ENCODE measurements at places on chromosomes 13 and 19.
A peak's percentile ranks its signal among the peaks of the same experiment; 100 is the strongest.

DNA sequence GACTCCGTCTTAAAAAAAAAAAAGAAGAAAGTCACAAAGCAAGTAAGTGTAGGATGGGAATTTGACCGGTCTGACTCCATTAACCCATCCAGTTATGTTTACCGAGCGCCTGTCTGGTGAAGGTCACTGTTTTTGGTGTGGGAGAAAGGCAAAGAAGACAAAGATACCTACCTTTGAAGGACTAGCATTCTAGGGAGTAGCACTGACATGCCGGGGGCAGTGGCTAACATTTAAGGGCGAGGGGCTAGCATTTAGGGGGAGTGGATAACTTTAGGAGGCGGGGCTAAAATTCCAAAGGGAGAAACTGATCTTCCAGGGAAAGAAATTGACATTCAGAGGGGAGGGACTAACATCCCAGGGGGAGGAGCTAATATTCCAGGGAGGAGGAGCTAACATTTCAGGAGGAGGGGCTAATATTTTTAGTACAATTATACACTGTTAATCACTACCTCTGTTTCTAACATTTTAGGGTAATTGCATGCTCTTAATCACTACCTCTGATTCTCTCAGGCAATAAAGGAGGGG, 8.7 kb downstream of the GPR32 start:
- DNase-seq = no peak

DNA sequence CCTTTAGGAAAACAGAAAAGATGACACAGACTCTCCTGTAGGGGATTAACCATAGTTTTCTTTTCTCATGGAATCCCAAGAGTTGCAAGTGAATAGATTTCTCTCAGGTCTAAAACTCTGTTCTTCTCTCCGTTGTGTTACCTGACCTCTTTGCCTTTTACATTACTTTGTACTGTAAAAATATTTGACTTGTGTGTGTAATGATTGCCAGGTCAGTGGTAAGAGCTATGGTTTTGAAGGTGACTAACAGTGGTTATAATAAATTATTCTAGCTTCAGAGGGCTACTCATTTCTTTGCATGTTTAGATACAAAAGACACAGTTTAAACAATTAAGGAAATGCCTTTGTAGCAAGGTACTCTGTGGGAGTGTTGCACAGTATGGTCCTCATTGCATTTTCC, 23.0 kb upstream of the PSG2 start:
- peak; percentile 36 for DNase-seq

- DNase-seq = peak; percentile 98
Observed at GRCh38 chr19:2524840-2525723, 49.2 kb downstream of the GADD45B start.

- no peak for DNase-seq
Observed at GRCh38 chr19:18832306-18833140, 764 bp downstream of the UPF1 start.

DNA sequence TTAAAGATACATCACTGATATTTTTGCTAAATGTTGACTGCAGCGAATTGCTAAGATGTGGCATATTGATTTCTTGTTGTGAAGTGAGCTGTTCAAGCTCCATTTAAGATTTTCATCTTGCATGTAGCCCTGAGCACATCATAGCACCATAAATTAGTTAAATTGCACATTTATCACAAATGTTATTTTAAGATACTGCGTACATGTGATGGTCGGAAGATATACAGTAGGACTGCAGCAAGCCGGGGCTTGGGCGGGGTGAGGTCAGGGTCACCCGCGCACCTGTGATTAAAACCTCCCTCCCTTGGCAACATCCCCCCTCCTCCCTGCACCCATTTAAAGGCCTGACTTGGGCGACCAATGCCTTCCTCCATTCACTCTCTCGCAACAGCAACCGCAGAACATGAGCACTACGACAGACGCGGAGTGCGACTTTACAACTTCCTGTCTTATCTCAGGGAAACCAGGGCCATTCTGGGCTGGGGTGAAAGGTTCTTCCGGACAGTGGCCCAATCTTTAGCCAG, 76.6 kb downstream of the TSHZ3 start:
- no peak for DNase-seq

DNA sequence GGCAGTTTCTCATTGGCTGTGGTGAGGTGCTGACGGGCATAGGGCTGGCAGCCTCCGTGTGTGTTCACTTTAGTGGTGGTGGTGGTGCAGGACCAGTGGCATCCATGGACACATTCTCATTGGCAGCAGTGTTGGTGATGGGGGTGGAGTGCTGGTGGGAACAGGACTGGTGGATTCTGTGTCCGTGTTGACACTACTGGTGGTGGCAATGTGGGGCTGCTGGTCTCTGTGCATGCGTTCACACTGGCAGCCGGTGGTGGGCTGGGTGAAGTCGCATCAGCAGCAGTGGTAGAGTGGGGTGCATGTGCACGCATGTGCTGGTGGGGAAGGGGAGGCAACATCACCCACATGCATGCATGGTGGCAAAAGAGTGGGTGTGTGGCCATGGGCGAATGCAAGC, 1471.4 kb upstream of the PCDH20 start:
- no peak for DNase-seq

- DNase-seq = no peak
Observed at GRCh38 chr19:40143612-40144011, 47.6 kb upstream of the MAP3K10 start.

DNA sequence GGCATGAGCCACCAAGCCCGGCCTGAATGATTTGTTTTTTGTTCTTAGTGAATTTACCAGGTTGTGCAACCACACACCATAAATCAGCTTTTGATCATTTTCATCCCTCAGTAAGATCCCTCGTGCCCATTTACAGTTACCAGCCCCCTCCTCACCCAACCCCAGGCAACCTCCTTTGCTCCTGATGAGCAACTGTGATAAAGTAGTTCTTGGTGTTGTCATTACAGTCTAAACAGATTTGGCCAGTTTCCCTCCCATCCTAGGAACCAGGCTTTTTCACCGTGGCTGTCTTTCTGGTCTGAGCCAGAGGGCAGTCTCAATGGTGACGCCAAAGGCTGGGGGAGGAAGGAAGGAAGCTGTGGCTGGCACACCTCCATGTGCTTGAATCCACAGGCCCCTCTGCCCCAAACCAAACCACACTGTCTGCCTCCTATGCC, 61.2 kb upstream of the WDFY2 start:
- peak; percentile 73 for DNase-seq

DNA sequence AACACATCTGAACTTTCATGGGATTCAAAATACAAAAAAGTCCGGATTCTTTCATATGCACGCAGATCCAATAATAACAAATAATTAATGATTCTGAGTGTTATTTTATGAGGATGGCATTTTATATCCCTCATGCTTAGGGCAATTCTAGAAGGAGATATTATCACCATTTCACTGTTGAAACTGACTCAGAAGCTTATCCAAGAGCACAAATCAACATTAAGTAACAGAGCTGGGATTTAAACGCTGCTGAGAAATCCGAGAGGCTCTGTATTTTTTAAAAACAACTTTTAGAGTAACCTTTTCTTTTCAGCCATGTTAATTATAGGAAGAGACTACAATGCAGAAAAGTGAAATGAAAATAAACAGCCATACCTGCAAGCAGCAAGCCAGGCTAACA, 30.3 kb downstream of the ATP7B start:
- no peak for DNase-seq

DNA sequence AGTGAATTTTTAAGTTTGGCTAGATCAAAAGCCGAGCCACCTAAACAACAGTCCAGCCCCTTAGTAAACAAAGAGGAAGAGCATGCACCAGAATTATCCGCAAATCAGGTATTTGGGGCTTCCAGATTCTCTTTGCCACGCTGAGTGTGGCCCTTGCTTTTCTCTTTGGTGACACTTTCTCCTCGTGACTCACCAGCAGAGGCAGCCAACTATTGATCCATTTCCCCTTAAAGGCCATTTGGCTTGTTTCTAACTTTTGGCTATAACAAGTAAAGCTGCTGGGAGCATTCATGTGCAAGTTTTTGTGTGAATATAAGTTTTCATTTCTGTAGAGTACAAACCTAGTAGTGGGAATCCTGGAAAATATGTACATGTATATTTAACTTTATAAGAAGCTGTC, 17.6 kb upstream of the WDR88 start:
- no peak for DNase-seq

DNA sequence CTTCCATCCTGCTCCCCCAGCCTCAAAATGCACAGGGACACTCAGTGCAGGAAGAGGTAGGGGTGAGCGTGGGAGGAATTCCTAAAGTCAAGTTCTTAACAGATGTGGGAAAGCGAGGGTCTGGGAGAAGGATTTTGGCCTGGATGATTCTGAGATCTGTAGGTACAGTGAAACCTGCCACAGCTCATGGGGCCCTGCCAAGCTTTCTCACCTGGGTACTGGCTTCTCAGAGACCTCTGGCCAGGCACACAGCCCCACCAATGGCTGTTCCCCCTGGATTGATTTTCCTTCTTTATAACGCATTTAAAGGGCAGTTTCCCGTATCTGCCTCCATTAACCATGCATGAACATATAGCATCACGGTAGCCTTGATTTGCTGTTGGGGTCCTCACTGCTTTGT, 47.0 kb upstream of the GSX1 start:
- no peak for DNase-seq

DNA sequence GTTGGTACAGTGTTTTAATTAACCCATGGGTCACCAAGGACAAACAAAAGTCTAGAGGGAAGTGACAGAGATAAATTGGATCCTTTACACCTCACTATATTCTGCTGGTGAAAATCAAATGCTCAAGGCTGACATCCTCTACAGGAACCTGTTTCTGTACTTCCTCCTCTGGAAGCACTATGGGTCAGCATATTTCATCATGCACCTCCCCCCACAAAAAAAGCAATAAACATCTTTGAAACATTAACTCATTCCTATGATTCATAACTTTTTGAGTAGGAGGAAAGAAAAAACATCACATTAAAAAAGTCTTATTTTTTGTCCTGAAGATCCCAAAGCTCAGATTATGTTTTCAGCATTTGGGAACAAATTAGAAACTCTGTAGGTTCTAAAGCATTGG, 588.3 kb upstream of the SGCG start:
- no peak for DNase-seq

DNA sequence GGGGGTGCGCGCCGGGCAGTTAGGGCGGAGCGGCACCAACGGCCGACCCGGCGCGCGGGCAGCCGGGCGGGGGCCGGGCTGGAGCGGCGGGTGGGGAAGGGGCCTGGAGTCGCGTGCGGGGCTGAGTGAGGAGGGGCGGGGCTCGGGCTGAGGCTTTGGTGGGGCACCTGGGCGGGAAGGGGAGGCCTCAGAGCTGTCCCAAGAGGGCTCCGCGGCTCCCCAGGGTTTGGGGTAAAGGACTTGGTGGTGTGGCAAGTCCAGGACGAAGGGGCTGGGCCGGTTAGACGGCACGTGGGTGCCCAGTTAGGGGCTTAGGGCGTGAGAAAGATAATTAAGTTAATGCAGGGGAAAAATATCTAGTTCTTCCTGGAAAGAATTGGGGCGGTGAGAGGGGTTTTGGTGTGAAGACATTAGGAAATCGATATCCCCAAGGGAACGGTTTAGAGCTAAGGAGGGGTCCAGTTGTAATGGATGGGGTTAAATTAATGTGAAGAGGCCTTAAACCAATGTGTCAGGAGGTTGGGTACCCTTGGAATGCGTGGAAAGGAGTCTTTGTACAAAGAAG, 496 bp downstream of the ZNF574 start:
- DNase-seq = no peak

GRCh38 chr13:109649713-109650112, 136.7 kb downstream of the IRS2 start:
- DNase-seq = no peak

DNA sequence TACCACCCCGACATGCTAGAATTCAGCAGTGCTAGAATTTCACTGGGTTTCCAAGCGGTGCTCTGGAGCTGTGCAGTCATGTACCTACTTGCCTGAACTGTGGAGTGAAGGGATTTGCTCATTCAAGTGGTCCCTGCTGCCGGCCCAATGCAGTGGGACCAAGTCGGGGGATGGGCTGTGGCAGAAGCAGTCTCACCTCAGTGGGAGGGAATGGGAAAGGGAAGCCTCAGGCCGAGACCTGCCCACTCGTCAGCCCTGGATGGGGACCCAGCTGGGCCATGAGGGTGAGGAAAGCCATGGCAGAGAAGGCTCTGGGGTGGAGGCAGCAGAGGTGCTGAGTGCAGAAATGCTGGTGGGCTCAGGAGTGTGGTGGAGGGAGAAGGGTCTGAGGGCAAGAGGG, 14.9 kb downstream of the KLHL26 start:
- DNase-seq = no peak

GRCh38 chr19:5987077-5987818, 9.3 kb upstream of the RANBP3 start:
- peak; percentile 83 for DNase-seq

- DNase-seq = no peak
Observed at GRCh38 chr19:30783212-30783611, 411.0 kb downstream of the ZNF536 start.

- DNase-seq = no peak
Observed at GRCh38 chr13:70758932-70759331, 650.7 kb upstream of the KLHL1 start.

DNA sequence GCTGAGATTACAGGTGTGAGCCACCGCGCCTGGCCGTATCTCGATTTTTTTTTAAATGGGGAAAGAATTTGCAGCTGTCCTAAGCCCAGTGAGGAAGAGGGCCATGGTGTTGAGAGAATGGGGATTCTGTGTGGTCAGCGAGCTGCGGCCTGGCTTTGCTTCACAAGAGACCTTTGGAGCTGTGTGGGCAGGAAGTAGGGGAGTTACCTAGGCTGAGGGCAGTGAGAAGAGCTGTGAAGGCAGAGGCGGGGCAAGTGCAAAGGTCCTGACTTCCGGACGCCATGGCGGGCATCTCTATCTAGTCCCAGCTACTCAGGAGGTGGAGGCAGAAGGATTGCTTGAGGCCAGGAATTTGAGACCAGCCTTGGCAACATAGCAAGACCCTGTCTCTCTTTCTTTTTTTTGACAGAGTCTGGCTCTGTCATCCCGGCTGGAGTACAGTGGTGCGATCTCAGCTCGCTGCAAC, 4.9 kb downstream of the AP2A1 start:
- DNase-seq = no peak

DNA sequence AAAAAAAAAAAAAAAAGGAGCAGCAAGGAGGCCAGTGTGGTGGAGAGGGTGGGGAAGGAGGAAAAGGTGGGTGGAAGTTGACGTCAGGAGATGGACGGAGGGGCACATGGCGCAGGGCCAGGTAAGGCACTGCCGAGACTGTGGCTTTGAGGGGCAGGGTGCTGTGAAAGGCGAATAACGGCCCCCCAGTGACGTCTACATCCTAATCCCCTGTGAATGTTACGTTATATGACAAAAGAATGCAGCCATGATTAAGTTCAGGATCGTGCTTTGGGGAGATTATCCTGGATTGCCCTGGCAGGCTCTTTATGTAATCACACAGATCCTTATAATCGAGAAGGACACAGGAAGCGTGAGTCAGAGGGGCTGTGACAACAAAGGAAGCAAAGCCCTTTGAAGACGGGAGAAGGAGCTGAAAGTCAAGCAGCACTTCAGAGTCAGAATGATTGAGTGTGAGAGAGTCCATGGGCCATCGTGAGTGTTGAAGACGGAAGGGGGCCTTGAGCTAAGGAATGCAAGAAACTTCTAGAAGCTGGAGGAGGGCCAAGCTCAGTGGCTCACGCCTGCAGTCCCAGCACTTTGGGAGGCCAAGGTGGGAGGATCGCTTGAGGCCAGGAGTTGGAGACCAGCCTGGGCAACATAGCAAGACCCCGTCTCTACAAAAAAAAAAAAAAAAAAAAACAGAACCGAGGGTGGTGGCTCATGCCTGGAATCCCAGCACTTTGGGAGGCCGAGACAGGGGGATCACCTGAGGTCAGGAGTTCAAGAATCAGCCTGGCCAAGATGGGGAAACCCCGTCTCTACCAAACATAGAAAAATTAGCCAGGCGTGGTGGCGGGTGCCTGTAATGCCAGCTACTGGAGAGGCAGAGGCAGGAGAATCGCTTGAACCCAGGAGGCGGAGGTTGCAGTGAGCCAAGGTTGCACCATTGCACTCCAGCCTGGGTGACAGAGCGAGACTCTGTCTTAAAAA, 13.8 kb upstream of the CEACAM16 start:
- peak; percentile 97 for DNase-seq
